ENCODE measurements at places on chromosomes 5 and 9. TPM values are rescaled to one million over a fixed set of nuclear protein-coding genes. Genes with fewer than 3 reads are reported as not detected.

Gene LHX3
- not detected for total RNA-seq

GRCh38 chr5:41392016-41392415 is 118.4 kb downstream of the PLCXD3 start:
- H3K36me3 ChIP-seq, result no peaks in the 10 kb centered on the region
- H3K4me1 ChIP-seq, result no peaks in the 10 kb centered on the region
- no peak overlapping the region for H3K4me3 ChIP-seq
- H3K27me3 ChIP-seq, result no peaks in the 10 kb centered on the region
- DNase-seq, result no peak

DNA sequence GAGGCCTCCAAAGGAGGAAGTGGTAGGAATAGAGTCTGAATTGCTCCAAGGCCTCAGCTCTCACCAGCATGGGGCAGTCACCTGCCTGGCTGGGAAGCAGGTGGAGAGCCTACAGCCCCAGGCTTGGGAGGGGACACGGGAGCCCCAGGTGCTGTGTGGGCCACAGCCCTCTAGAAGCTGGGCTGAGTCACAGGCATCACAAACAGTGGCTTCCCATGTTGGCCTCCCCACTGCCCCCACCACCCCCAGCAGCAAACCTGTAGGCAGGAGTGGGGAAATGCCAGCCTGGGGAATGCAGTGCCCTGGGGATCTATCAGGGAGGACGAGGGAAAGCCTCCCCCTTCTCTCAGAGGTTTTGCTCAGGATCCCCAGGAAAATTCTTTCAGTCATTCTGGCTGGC is 309.6 kb downstream of the SLIT3 start:
- H3K4me3 ChIP-seq, result no peak overlapping the region
- H3K4me1 ChIP-seq, result no peaks in the 10 kb centered on the region
- no peak for DNase-seq
- H3K27me3 ChIP-seq, result no peaks in the 10 kb centered on the region
- H3K36me3 ChIP-seq, result no peaks in the 10 kb centered on the region

DNA sequence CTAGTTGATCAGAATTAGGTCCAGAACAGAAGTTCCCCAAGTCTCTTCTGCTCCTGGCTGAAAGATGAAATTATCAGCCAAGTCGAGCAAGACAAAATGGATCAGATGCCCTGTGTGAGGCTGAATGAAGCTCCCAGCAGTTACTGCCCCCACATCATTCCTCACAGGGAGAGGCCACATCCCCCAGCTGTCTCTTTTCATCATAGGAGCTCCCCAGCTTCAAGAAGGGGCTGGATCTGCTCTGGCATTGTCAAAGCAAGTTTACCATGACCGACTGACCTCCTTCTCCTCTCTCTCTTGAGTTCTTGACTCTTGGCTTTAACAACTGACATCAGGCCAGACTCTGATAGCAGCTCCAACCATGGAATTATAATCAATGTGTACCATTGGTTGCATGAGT is 133.3 kb upstream of the RAD23B start:
- no peaks in the 10 kb centered on the region for H3K27me3 ChIP-seq
- no peak overlapping the region for H3K4me3 ChIP-seq
- H3K27ac ChIP-seq, result no peak overlapping the region
- no peaks in the 10 kb centered on the region for H3K4me1 ChIP-seq
- H3K36me3 ChIP-seq, result no peaks in the 10 kb centered on the region

DNA sequence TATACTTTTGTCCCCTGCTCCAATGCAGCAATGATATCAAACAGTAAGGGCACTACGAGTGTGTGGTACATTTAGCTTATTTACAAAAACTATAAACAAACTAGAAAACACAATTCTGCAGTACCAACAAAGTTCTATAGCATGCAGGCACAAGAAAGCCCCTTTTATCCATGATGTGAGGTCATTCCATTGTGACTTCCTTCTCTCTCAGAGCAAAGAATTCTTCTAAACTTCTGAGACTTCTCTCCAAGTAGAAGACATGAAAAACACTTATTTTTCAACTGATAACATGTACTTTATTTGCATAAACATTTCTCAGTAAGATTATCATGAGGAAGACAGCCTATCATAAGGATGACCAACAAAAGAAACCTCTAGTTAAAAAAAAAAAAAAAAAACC is 569.8 kb downstream of the TLE1 start:
- H3K36me3 ChIP-seq, result no peaks in the 10 kb centered on the region
- H3K4me1 ChIP-seq, result no peaks in the 10 kb centered on the region
- no peak overlapping the region for H3K27ac ChIP-seq
- H3K4me3 ChIP-seq, result no peak overlapping the region
- no peak for DNase-seq

- H3K4me3 ChIP-seq, result no peak overlapping the region
- no peak for DNase-seq
- no peaks in the 10 kb centered on the region for H3K27me3 ChIP-seq
- peaks cover 25% of the 10 kb centered on the region for H3K4me1 ChIP-seq
- no peaks in the 10 kb centered on the region for H3K36me3 ChIP-seq
- no peak overlapping the region for H3K27ac ChIP-seq
These were observed 164.1 kb downstream of the HSD17B3 start for GRCh38 chr9:96137671-96138429.
